ENCODE measurements at places on chromosomes 12 and 14.

DNA sequence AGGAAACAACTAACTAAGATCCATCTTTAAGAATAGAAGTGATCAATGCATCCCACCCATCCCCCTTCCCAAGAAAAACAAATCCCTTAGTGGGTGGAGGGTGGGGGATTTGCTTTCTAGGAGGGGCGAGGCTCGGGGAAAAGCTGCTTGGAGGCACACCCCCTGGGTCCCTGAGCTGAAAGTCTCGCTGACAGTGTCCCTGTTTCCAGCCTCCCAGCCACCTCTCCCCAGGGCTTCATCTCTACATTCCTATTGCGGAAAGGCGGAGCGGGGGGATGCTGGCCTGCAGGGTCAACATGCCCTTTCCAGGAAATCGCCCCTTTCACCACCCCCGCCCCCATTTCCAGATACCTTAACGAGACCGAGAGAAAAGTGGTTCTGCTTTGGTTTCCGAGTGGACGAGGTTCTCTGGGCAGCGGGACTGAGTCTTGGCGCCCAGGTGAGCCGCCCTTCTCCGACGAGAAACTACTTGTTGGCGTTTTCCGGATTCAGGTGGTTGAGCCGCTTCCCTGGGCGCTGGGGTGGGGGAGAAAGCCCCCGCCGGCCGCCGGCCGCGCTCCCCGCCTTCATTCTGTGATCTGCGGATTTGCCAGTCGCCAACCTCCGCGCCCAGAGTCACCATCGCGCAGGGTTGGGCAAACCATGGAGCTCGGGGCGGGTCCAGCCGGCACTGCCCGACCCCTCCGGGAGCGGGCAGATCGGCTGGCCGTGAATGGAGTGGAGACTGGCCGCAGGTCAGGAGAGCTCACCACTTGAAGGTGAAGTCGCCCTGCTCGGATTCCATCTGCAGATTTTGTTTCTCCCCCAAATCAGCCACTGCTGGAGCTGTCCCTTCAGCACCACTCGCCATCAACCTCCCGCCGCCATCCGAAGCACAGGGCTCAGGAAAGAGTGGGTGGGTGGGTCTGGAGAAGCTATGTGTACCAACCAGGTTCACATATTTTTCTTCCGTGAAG lies 505 bp downstream of the KCNC2 start:
- DNase-seq, result no peak

- DNase-seq, result peak; percentile 83
Observed at GRCh38 chr12:132834181-132834711, 5.6 kb upstream of the GOLGA3 start.

DNA sequence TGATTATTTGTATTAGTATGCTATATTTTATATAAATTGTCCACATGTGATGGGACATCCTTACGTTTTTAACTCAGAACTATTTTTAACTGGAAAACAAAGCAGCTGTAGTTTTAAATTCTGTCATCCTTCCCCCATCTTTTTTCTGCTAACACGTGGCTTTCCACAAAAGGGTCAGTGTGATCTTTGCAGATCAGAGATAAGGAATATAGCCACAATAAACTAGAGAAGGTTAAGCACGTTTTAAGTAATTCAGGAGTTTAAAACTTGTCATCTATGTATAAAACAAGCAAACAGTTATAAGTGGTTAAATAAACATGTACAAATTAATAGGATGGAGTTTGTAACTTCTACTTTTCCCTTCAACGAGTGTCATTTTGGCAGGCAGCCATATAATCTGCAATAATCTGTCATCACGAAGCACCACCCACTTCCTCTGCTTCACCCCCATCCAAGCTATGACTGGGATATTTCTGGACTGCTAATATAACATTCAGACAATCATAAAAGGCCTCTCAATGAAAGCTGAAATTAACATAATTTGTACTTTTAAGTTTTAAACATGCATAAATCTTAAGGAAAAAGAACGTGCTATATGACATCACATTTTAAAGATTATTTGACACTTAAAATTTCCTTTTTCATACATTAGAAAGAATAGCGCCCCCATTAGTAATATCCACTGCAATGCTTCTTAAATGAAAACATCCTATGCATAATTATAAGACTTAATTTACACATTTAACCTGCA lies 15.3 kb downstream of the TAOK3 start:
- peak; percentile 76 for DNase-seq

DNA sequence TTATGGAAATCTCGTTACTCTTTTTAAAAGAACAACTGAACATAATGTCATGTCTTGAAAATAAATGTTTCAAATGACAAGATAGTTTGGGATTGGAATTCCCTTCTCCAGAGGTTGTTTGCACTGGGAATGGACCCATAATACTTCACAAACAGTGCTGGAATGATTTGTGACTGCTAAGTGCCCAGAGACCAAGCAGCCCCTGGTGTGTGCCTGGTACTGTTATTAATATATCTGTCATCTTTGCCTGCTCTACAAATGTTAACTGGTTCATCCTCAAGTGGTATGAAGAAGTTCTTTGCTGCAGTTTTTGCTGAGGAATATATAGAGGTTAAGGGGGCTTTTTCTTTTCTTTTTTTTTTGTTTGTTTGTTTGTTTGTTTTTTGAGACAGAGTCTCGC lies 64.9 kb upstream of the DACT1 start:
- no peak for DNase-seq

DNA sequence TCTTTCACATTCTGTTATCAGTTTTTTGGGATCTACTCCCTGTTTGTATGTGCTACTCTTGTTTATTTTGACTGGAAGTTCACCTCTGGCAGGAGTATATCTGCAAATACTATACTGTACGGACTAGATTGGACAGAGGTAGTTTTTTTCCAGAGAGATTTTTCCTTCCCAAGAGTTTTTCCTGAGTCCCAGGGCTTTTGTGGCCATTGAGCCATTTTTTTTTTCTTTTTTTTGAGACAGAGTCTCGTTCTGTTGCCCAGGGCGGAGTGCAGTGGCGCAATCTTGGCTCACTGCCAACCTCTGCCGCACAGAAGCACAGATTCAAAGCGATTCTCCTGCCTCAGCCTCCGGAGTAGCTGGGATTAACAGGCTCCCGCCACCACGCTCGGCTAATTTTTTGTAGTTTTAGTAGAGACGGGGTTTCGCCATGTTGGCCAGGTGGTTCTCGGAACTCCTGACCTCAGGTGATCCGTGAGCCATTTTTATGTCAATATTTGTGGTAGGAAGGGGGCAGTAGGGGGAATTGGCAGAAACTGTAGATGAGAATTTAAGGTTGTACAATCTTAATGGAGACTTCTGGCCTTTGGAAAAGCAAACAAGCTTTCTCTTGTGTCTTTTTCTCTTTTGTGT lies 19.4 kb downstream of the KTN1 start:
- DNase-seq, result no peak

GRCh38 chr12:56836317-56836716 lies 73.2 kb downstream of the HSD17B6 start:
- DNase-seq, result no peak

- no peak for DNase-seq
Observed at GRCh38 chr12:89768586-89769482, 60.2 kb upstream of the ATP2B1 start.

- DNase-seq, result no peak
Observed at GRCh38 chr14:61043506-61043905, 62.5 kb downstream of the SLC38A6 start.

DNA sequence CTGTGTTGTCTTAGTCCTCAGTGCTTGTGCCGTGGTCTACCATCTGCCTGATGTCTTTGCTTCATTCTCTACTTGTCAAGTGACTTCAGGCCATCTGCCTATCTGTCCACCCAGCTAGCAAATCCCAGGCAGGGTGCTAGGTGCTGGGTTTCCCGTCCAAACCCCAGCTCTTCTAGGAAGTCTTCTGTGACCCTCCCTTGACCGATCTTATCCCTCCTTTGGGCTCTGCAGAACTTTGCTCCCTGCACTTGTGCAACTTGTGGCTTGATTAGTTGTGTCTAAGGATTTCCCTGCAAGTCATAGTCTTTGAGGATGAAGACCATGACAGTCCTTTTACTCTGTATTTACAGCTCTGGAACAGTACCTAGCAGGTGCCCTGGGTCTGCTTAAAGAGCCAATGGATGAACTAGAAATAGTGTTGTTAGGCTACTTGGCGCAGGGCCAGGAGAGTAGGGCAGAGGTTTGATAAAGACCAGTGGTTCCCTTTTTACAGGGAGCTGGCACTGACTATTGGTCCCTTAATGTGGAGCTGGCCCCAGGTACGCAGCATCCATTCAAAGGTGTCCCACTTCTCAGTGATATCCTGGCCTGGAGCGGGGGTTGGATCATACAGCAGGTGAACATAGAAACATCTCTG lies 60.1 kb downstream of the ADCK1 start:
- DNase-seq, result no peak

GRCh38 chr14:57617510-57617909 lies 123.9 kb upstream of the CCDC198 start:
- DNase-seq, result no peak

DNA sequence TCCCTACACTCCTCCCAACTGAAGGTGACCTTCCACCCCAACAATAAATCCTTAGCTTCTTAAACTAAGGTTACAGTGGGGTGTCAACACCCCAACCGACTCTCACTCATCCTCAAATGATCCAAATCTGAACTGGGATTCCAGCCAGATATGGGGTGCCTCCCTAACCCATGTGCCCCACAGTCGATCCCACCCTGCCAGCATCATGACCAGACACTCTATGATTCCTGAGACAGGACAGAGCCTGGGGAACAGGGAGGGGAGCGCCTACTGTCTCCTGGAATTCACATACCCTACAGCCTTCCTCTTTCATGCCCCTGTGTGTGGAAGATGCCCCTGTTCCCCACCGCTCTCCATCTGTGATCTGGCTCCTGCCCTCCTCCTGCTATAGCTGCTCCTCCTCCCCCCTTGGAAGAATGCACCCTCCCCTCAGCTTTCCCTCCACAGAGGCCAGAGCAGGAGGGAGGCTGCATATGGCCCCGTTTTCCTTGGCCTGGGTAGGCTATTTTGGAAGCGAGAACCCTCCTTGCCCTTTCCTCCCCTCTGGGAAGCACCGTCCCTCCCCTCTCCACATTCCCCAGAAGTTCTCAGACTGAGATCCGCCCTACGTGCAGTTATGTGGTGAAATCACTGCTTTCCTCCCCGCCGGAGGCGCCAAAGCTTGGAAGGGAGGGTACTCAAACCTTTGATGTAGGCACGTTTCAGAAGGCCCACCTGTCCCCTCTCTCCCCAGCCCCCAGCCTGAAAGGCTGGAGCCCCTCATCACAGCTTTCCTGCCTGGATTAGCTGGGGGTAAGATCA lies 48.0 kb downstream of the SMUG1 start:
- DNase-seq, result no peak

- peak; percentile 41 for DNase-seq
Observed at GRCh38 chr14:78254911-78255461, 84.8 kb downstream of the NRXN3 start.

- no peak for DNase-seq
Observed at GRCh38 chr12:53710091-53710490, 17.2 kb downstream of the CALCOCO1 start.

- no peak for DNase-seq
Observed at GRCh38 chr12:69994724-69995173, 169.7 kb downstream of the MYRFL start.

DNA sequence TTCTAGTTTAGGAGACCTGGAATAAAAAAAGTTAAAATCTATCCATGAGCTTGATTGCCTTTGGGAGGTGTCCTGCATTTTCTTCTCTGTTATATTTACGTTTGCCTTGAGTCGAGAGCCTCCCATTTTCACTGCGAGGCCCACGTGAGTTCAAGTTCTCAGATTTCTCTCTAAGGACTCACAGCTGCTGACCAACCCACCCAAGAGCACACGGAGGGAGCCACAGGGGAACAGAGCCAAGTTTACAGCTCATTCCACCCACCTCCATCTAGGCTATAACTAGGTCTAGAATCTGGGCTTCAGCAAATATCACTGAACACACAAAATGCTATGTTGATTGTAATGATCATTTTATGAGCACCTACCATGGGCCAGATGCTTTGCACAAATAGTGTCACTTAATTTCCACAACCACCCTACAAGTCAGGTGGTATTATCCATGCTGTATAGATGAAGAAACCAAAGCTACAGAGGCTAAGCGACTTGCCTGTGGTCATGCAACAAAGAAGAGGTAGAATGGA lies 16.7 kb downstream of the ALDH1L2 start:
- no peak for DNase-seq

DNA sequence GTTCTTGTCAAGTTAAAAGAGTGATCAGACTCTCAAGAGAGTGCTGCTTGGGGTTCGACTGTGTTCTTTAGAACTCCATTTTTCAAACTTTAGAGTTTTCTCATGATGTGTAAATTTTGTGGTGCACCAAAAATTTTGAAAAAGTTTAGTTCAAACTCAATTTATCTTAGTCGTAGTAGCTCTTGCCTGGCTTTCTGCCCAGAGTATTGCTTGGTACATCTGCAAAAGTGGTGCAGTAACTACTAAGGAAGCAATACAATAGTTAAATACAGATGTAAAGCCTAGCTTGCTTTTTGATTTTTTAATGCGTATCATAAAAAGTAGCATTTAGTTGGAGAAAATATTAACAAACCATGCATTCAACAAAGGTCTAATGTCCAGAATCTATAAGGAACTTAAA lies 9.5 kb upstream of the CCDC91 start:
- no peak for DNase-seq

GRCh38 chr12:75969768-75970167 lies 61.8 kb downstream of the PHLDA1 start:
- no peak for DNase-seq

DNA sequence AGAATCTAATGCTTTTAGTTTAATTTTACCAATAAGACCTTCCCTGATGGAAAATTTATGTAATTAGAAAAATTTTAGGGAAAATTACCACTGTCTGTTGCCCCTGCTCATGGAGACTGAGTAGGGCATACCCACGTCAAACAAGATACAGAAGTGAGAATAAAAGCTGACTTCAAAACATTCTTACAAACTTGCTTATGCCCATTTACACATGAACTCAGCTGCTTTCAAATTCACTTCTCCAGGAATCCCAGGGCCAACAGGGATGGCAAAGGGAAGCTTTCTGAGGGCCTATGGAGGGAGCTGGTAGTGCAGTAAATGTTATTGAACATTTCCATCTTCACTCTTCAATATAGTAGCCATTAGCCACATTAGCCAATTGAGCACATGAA lies 4.8 kb upstream of the NINJ2 start:
- DNase-seq, result no peak

DNA sequence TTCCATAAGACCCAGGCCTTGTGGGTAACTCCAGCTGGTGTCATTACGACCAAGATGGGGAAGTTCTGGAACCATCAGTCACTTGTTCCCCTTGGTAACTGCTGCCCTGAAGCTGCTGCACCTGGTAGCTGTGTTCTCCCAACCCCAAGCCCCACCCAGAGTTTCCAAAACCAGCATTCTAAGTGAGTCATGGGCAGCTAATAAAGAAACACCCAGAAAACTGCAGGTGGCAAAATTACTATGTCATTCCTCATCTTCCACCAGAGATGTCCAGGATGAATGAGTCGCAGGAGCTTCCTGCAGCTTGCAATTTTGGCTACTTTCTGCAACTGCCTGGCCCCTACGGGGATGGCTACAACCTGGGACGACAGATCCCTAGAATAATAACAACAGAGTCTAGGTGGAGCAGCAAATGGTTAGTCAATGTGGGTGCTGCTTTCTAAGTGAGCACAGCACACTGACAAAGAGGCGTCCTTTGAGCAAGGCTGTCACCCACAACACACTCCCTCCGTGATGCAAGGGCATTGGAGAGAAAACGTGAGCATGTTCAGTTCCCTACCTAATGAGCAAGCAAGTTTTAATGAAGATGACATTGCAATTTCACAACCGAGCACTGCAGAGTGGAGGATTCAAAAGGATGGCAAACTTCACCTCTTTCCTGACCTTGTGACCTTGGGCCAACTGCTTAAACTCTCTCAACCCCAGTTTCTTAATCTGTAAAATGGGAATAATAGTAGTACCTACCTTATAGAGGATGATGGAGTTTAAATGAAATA lies 301.4 kb upstream of the NOS1 start:
- DNase-seq, result no peak

- no peak for DNase-seq
Observed at GRCh38 chr12:82438356-82438755, 80.0 kb downstream of the METTL25 start.

Measured in activated CD8-positive, alpha-beta memory T cell treated with anti-CD3 and anti-CD28 coated beads, Interleukin-2, amount 10 ng/mL, durations not matched to agents 7 days and 5 days (primary cell).